ENCODE measurements at places on chromosomes 11 and 22.

DNA sequence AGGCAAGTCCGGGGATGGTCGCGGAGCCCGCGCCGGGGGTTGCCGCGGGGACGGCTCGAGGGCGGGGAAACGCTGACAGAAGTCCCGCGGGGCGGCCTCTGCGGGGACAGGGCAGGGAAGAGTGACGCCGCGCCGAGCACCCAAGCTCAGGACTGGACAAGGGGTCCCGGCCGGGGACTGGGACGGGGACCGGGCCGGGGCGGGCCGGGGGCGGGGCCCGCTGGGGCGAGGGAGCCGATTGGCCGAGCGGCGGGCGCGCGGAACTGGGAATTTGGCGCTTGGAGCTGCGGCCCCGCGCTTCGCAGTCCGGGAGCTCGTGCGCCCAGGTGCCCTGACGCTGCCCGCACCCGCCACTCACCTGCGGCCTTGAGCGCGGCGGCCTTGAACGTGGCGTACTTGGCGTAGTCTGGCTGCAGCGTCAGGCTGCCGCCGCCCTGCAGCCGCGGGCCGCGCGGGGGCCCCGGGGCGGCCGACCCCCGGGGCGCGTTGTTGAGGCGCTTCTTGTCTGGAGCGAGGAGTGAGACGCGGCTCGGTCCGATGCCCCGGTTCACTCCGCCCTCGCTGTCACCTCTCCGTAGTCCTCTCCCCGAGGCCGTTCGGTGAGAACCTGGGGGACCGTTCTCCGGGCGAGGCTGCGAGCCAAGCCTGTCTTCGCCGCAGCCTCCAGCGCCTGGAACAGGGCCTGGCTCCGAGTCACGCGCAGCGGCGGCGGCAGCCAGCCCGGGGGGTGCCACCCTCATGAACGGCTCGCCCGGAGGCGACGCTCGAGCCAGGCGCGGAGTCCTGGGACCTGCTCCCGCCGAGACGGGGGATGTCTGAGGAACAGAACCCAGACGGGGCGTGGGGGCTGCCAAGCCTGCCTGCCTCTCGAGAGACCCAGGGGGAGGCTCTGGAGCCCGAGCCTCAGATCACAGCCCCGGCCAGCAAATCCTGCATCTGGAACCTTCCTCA lies 4.5 kb downstream of the SHISA8 start:
- DNase-seq = peak; percentile 44

GRCh38 chr22:24433828-24434470 lies 6.5 kb downstream of the ADORA2A start:
- peak; percentile 50 for DNase-seq

DNA sequence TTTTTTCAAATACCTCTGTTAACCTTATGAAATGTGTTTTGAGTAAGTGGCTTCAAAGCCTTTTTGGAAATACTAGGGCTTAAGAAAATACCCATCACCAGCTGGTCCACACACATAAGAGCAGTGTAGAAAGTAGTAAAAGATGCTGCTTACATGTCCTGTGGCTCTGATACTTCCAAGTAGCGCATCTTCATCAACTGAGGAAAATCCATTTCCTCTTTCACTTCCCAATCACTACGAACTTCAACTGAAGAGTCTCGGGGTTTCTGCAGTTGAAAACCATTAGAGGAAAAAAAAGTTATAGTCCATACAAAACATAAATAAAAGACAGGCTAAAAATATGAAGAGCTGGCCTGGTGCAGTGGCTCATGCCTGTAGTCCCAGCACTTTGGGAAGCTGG lies 8.5 kb downstream of the EIF3D start:
- DNase-seq = no peak

DNA sequence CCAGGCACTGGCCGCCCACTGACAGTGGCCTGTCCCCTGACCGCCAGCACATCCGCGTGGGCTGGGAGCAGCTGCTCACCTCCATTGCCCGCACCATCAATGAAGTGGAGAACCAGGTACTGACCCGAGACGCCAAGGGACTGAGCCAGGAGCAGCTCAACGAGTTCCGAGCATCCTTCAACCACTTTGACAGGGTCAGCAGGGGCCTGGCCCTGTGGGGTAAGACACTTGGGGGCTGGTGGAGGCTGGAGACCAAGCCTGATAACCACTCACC lies 6.5 kb downstream of the CTSF start:
- no peak for DNase-seq

DNA sequence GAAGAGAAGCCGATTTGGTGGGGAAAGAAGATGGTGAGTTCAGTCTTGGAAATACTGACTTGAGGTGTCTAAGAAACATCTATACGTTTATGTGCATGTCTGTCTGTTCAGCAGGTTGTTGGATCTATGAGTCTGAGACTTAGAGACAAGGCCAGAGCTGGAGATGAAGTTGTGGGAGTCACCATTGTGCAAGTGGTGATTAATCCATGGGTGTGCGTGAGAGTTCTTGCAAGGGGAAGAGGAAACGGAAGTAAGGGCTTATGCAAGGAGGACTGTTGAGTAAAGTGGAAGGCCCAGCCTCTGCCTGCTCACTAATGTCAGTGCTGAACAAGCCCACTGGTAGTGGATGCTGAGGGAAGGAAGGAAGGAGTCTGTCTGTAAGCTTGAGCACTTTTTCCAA lies 9.7 kb downstream of the TMEM45B start:
- no peak for DNase-seq

Data from CD4-positive, alpha-beta T cell treated with Interleukin-17A for 4 hours (primary cell).